ENCODE measurements at places on chromosomes 12 and 14.

DNA sequence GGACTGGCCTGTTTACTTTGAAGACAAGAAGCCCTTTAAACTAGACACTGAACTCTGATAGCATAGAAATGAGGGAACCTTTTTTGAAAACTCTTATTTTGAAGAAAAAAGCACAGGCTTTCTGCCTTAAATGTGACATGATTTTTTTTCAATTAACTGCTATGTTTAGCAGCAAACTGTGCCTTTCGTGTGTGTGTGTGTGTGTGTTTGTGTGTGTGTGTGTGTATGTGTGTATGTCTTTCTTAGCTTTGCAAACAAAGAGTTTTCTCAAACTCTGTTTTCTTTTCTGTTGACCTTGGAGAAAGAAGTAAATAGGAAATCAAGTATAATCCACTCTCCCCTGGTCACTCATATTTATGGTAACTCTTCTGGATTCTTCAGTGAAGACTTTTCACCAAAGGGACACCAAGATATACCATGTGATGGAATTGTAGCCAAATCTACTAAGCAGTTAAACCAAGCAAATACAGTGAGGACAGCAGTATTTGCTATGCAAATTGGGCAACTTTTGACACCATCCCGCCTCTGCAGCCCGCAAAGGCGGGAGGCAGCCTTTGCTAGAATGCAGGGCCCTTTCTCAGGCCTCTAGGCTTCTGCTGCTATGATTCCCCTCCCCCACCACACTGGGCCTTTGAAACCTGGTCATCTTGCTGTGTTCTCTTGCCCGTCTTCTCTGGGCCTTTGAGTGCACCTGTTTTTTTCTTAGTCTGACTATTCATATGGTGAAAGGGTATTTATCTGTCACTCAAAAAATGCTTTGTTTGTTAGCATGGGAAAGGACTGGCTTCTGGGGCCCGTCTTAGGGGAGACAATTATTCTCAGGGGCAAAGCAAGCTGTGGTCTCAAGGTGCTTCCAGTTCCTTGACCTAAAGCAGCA lies 107.9 kb downstream of the MYRFL start:
- DNase-seq, result no peak

GRCh38 chr12:3398196-3398789 lies 92.7 kb upstream of the PRMT8 start:
- DNase-seq, result no peak

GRCh38 chr12:15522574-15523187 lies 200.4 kb downstream of the PTPRO start:
- no peak for DNase-seq

GRCh38 chr14:24329736-24330135 lies 5.1 kb downstream of the ADCY4 start:
- no peak for DNase-seq

DNA sequence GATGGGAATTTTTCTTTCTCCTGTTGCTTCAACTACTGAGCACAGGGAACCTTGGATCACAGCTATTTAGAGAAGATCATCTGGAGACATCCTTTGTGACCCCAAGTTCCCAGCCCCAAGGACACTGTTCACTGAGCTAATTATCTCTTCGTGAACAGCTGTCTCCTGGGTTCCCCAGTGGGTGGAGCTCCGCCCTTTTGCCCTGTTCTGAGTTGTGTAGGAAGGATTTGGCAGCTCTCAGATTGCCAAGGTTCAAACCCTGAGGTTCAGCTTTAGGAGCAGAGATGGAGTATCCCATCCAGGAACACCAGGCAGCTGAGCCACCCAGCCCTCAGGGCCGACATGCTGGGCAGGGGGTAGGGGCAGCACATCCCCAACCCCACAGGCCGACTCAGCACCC lies 32.0 kb downstream of the NGB start:
- DNase-seq, result no peak

DNA sequence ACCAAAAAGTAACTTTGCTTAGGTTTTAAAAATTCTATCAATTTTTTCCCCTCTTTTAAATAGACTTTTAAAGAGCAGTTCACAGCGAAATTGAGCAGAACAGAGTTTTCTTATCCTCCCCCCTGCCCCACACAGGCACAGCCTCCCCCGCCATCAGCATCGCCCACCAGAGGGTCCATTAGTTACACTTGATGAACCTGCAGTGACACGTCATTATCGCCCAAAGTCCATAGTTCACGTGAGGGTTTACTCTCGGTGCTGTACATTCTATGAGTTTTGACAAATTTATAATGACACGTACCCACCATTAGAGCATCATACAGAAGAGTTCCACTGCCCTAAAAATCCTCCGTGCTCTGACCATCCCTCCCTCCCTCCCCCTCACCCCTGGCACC lies 58.4 kb downstream of the FZD10 start:
- DNase-seq, result no peak

DNA sequence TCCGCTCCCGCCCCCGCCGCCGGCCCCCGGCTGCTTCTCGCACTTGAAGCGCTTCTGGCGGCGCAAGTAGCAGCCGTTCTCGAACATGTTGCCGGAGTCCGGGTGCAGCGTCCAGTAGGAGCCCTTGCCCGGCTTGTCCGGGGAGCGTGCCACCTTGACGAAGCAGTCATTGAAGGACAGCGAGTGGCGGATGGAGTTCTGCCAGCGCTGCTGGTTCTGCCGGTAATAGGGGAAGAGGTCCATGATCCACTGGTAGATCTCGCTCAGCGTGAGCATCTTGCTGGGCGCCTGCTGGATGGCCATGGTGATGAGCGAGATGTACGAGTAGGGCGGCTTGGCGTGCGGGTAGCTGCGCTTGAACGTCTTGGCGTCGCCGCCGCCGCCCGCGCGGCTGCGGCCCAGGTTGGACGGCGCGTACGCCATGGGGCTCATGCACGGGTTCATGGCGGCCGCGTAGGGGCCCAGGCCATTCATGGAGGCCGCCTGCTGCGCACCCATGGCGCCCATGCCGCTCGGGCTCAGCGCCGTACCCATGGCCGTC lies 3.0 kb downstream of the FOXA1 start:
- DNase-seq, result no peak

DNA sequence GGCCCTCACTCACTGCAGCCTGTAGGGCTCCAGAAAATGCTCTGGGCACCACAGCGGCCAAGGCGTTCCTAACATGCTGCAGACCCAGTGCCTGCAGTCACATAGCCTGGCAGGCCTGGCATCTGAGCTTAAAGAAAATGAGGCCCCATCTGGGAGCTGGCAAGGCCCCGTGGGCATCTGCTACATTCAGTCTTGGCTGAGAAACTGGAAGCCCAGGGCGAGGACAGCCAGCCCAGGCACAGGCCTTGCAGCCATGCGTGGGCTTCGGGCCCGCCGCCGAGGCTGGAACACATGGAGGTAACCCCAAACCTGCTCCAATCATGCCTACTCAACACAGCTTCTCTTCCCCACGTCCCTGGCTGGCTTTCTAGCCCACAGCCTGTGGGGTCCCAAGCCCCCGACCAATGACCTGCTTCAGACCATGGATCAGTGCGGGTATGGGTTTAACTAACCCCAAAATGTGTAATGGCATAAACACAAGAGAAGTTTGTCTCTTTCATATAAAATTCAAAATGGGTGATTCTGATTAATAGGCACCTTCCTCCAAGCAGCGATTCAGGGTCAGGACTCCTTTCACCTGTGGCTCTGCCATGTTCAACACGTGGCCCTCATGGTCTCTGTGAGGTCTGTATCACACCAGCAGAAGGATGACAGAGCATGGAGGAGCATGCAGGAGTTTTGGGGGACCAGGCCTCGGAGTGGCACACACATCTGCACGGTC lies 6.4 kb downstream of the NGB start:
- DNase-seq, result no peak

DNA sequence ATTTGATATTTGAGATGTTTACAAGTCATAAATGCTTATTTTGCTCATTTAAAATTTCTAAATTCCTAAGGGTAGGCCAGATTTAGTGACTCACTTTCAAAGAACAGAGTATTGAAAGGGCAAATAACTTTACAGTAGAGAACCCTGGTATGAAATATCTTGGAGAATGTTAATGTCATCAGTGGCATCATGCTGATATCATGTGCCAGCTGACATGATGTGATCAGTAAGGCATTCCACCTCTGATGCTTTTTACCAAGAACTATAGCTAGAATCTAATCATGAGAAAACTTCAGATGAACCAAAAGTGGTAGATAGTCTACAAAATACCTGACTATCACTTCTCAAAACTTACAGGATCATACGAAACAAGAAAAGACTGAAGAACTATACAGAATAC lies 2.9 kb upstream of the FLRT2 start:
- no peak for DNase-seq

DNA sequence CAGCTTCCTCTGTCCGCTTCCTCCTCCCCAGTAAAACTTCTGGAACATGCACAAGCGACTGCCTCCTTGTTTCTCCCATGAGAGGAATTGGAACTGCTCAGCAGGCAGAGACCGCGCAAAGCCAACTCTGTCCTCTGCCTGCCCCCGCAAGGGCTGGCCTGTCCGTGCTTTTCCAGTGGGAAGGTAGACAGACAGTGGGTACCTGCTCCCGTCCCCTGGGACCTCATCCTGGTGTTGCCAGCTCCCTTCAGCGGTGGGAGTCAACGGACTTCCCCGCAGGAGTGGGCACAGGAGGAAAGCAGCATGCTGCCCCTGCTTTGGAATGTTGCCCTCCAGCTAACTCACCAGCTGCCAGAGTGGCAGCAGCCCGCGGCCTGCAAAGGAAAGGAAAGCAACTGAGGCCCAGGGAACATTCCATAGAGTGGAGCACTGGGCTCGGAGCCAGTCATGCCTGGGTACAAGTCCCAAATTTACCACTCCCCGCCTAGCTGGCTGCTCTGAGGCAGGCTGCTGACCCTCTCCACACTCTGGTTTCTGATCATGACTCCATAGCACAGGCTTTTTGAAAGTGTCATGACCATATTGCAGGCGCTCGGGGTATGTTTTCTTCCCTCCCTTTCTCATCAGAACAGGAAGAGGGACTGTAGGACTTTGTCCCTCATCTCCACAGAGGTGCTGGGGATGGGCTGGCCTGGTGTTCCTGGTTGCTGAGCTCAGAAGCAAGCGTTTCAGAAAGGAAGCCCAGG lies 89.2 kb upstream of the CLMN start:
- no peak for DNase-seq

- DNase-seq, result no peak
Measured at GRCh38 chr14:52413729-52414408, 99.8 kb downstream of the PTGER2 start.

DNA sequence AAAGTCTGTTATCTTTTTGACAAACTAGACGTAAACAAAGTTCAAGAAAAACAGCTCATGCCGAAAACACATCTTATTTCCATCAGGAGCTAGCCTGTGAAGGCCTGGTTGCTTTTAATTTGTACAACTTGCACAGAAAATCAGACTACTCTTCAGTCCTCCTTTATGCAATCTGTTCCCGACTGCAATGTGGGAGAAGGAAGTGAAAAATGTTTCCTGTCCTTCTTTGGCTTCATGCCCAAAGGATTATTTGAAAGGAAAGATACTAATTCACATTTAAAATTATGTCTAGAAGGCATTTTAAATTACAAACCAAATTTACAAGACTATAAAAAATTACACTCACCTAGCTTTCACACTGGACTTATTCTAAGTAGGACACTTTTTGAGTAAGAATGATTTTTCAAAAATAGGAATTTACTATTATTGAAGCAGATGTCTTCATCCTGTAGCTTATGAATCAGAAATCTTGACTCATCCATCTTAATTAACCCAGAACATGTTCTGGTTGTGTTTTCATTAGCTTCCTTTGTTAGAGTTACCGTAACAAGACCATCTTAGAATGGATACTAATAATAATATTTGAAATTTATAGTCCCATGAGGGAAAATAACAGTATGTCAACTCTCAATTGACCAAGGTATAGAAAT lies 272.6 kb downstream of the PRKD1 start:
- no peak for DNase-seq

DNA sequence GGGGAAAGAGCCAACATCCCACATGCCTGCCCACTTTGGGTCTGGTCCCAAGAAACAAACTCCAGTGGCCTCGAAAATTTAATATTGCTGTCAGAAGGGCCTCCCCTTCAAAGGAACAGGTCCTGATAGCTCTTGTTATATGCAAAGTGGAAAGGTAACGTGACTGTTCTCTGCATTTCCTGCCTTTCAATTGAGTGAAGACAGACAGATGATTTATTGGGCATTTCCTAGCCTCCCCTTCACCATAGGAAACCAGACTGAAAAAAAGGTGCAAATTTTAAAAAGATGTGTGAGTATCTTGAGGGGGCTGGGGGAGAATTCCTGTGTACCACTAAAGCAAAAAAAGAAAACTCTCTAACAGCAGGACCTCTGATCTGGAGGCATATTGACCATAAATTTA lies 235.2 kb downstream of the ZFP36L1 start:
- no peak for DNase-seq

DNA sequence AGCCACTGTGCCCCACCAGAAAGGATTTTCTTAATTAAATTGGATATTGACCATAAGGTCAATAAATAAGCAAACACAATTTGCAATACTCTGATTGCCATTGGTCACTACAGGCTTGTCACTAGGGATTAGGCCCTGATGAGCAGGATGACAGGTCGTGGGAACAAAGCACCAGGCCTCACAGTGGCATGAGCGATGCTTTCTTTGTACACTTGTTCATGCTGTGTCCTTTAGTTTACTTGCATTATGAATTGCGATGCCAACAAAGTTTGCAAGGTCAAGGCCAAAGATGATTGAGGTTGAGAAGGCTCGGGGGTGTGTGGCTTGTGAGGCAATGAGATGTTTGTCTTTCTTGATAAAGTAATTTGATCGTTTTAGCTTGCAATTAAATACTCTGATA lies 136.0 kb downstream of the TTC8 start:
- DNase-seq, result no peak

- DNase-seq, result no peak
Measured at GRCh38 chr12:108955225-108955835, 65.5 kb downstream of the SVOP start.

- no peak for DNase-seq
Measured at GRCh38 chr12:115060477-115061168, 376.6 kb upstream of the TBX3 start.

GRCh38 chr14:27845241-27845850 lies 921.2 kb upstream of the FOXG1 start:
- DNase-seq, result no peak

DNA sequence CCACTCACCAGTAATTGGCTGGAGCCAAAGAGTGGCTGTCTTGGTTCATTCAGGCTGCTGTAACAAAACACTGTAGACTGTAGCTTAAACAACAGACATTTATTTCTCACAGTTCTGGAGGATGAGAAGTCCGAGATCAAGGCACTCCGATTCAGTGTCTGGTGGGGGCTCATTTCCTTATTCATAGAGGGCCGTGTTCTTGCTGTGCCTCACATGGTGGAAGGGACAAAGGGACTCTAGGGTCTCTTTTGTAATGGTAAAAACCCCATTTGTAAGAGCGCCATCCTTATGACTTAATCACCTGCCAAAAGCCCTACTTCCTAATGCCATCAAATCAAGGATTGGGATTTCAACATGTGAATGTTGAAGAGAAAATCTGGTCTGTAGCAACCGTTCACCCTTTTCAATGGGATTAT lies 34.7 kb upstream of the CDKN3 start:
- DNase-seq, result no peak

GRCh38 chr14:94584591-94585280 lies 3.5 kb downstream of the SERPINA5 start:
- DNase-seq, result no peak
